ENCODE measurements at places on chromosomes 6 and 20.

- peak; percentile 47 for DNase-seq
These were observed 124.1 kb upstream of the RPS6KA2 start for GRCh38 chr6:166751051-166751595.

GRCh38 chr6:30152910-30153610, 8.0 kb downstream of the TRIM10 start:
- DNase-seq = no peak

- no peak for DNase-seq
These were observed 26.9 kb downstream of the JPH2 start for GRCh38 chr20:44160133-44160532.

DNA sequence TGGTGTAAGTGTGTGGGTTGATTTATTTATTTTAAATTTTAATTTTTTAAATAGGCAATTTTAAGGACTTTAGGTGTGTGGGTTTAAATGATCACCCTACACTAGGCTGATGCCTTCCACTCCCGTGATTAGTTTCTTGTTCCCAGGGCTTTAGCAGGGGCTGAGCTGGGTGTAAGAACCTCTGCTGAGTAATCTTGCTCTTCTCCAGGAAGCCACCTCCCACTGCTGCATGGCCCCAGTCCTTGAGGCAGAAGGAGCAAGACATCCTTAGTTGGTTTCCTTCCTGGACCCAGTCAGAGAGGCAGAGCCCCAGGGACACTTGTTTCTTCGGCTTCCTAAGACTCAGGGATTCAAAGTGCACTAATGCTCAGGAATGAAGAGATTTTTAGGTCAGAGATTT, 19.8 kb upstream of the CDC5L start:
- DNase-seq = no peak

- DNase-seq = no peak
These were observed 81.0 kb upstream of the FOXQ1 start for GRCh38 chr6:1230689-1231605.

- DNase-seq = no peak
These were observed 95.7 kb downstream of the PRDM1 start for GRCh38 chr6:106181664-106182418.

- DNase-seq = no peak
These were observed 928.9 kb downstream of the TFAP2A start for GRCh38 chr6:9485992-9486391.

GRCh38 chr6:148878683-148879082, 131.9 kb downstream of the UST start:
- no peak for DNase-seq

GRCh38 chr6:85865420-85866369, 223.0 kb upstream of the SYNCRIP start:
- peak; percentile 84 for DNase-seq

GRCh38 chr6:83125425-83125824, 58.0 kb downstream of the DOP1A start:
- peak; percentile 77 for DNase-seq

GRCh38 chr20:2800521-2801285, at the start of gene CPXM1:
Gene CPXM1, minus strand, starts transcription at chr20:2800627. Its CDS starts 55 bp downstream, at chr20:2800572.
- DNase-seq = peak; percentile 91

DNA sequence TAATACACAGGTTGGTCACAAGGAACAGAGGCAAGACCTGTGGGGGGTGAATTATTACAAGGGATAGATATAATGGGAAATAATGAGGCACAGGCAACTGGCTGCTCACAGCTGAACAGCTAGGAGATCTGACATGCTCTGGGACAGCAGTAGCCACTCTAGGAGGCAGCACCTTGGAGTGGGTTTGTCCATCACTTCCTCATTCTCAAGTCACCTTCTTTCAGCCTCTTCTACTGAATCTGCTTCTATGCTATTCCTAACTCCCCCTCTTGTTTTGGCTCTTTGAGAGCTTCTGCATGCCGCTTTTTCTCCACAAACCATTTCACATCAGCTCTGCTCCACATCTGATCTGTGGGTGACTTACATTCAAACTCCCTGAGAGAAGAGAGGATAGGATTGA, 345.5 kb upstream of the MAP3K7 start:
- DNase-seq = peak; percentile 14

DNA sequence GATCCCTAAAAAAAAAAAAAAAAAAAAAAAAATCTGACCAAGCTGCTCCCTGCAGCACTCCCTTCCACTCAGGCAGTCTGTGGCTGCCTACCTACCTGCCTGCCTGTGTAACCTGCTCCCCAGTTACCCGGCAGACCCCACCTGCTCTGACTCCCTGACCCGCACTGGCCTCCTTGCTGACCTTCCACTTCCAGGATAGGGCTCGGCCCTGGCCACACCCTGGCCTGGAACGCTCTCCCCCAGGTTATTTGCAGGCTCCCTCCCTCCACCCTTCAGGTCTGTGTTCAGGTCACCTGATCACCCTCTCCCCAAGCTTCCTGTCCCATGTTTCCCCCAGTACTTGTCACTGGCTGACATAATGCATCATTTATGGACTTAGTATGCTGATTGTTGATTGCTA, 134.3 kb downstream of the SLC23A2 start:
- no peak for DNase-seq

GRCh38 chr20:5928836-5929715, 21.3 kb downstream of the TRMT6 start:
- DNase-seq = no peak

GRCh38 chr6:138245751-138246150, 27.5 kb upstream of the PBOV1 start:
- no peak for DNase-seq

- peak; percentile 44 for DNase-seq
These were observed 15.9 kb upstream of the KCNK16 start for GRCh38 chr6:39338397-39338796.

- DNase-seq = no peak
These were observed 9.9 kb upstream of the HIVEP2 start for GRCh38 chr6:142954844-142955243.

GRCh38 chr6:53679446-53679933, 13.9 kb upstream of the KLHL31 start:
- peak; percentile 49 for DNase-seq

GRCh38 chr6:112116221-112116620, 28.8 kb downstream of the FAM229B start:
- DNase-seq = no peak

DNA sequence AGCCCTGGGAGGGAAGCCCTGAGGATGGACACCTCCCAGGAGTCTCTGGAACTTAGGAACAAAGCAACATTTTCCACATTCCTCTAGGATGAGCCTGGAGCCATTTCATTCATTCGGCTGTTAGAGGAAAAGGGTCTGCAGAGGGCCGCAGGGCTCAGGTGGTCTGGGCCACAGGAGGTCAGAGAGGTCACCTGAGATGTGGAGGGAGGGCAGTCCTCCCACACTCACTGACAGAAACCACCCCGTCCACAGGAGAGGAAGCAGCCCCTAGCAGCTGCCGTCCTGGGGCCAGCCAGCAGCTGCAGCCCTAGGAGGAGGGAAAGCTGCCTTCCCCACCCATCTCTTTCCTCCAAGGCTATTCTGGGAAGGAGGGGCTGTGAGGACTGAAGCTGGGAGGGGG, 207.0 kb downstream of the CDC5L start:
- DNase-seq = no peak

DNA sequence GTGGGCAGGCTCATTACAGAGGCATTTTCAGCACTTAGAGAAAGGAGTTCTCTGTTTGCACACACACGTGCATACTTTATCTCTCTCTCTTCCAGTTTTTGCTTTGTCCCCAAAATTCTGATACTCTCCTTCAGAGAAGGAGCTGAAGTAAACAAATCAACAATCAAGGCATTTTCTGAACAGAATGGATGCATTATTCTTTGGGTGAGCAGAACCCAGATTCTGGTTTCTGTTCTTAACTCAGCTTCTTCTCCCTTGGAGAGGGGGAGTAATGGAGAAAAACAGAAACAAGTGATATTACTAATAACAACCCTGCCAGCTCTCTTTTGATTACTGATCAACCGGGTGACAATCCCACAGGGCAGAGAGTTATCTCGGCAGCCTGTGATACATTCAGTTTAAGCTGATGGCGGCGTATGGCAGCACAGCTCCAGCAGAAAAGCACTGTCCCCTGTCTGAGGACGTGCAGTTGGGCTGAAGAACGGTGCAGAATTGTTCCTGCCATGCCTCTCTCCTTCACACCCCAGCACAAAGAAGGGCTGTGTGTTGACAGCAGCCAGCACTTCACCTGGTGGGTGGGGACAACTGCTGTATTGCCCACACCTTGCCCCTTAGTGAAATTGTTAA, 47.3 kb upstream of the SASH1 start:
- DNase-seq = no peak

DNA sequence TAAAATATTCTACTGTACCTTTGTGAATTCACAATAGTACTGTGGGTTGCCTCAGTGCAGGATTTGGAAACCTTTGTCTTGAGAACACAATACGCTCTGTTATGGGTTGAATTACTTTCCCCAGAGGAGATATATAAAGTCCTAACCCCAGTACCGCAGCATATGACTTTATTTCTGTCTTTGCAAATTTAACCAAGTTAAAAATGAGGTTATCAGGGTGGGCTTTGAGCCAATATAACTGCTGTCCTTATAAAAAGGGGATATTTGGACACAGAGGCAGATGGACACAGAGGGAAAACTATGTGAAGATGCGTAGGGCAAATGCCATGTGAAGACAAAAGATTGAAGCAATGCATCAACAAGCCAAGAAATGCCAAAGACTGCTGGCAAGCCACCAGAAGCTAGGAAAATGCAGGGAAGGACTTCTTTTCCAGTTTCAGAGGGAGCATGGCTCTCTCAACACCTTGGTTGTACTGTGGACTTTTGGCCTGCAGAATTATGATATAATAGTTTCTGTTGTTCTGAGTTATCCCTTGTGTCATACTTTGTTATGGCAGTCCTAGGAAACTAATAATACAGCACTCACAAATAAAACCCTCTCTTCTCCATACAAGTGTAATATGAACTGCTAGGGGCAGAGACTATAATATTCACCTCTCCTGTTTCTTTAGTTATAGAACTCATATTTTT, 292.6 kb upstream of the SPTLC3 start:
- DNase-seq = no peak

DNA sequence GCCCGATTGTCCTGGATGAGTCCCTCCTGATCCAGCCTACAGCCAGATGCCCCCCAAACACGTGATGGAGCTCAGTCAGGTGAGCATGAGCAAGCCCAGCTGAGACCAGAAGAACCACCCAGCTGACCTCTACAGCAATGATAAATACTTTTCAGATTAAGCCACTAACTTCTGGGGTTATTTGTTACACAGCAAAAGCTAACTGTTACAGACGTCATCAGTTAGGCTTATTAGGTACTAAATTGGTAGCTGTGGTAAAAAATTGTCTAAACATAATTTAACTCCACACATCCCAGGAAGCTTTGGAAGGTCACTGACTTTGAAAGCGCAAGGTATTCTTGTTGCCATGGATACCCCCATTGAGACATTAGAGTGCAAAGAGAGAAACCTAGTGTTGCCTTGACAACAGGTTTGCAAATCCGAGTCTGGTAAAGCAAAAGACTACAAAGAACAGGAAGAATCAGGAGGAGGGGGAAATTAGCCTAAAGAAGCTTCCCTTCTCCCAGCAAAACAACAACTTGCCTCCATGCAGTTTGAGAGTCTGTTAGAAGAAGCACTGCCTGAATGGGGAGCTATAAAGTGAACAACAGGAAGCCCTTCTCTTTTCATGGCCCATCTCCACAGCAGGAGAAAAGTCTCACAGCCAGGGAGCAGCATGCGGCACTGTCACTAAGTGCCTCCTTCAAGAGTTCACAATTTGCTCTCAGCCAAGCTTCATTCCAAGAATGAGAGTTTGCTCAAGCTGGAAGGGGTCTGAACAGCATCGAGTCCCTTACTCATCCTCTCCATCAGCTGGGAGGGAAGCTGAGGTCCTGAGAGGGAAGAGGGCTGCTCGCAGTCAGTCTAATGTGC, 41.7 kb upstream of the ZNF831 start:
- no peak for DNase-seq

GRCh38 chr6:10174056-10174455, 240.8 kb downstream of the TFAP2A start:
- no peak for DNase-seq

- peak; percentile 38 for DNase-seq
These were observed 78.2 kb downstream of the LAMA4 start for GRCh38 chr6:112176175-112176574.

GRCh38 chr6:133969921-133970295, 16.9 kb downstream of the TBPL1 start:
- DNase-seq = peak; percentile 68

All from OCI-M1 (cell line).